ENCODE measurements at places on chromosomes 7 and 10.

DNA sequence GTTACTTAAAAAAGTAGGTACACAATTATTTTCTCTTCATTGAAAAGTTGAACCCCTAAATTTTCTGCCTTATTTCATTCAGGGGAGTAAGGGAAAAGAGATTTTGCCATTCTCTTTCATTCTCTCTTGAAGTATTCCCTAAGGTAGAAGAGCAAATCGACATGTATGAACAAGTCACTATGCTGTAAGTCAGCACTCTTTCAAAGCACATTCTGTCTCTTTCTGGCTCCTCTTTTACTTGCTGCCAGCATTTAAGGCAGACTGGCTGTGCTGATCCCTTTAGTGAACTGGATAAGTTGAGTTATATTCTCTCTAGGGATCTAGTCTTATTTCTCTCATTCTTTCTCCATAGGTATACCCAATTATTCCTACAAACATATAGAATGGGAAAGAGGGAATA, 222.3 kb upstream of the ZWINT start:
- DNase-seq = no peak

DNA sequence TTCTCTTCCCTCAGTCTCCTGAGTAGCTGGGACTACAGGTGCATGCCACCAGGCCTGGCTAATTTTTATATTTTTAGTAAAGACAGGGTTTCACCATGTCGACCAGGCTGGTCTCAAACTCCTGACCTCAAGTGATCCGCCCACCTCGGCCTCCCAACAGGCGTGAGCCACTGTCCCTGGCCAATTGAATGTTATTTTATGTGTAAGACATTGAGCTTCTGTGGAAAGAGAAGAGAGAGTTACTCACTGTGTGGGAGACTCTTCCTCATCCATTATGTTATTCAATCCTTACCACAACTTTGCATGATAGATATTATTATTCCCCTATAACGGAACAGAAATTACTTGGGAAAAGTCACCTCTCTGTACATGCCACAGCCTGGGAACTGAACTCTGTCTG, 32.6 kb upstream of the MXI1 start:
- no peak for DNase-seq

DNA sequence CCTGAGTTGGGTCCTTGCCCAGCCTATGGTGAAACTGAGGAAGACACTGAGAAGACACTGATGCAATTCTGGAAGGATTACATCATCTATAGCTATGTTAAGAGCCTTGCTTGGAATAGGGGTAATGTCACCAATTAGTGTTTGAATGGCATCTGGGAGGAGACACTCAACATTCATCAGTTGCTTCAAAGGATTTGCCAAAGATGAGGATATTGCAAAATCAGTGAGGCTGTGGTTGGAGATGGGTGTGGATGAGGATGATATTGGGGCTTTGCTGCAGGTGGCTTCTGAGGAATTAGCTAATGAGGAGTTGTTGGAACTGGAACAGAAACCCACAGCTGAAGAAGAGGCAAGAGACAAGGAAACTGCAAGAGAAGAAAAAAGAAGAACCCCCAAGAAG, 146.7 kb upstream of the SP4 start:
- DNase-seq = no peak

GRCh38 chr10:44364566-44364965, 20.3 kb downstream of the CXCL12 start:
- no peak for DNase-seq

DNA sequence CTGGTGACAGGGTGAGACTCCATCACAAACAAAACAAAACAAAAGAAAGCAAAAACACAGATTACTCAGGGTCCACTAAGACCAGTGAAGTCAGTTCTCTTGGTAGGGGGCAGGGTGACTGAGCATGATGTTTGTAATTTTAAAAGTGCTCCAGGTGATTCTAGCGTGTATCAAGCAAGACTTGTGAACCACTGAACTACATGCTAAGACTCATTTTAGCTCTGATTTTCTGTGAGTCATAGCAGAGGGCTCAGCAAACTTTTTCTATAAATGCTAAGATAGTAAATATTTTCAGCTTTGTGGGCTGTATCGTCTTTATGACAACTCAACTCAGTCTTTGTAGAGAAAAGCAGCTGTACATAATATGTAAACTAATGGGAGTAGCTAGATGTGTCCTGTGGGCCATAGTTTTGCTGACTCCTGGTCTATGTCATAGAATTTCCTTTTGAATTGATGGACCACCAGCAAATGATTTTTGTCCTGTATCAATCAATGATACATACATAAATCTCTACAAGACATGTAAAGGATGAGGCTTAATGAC, 141.3 kb downstream of the CFTR start:
- no peak for DNase-seq

- no peak for DNase-seq
These were observed 132.5 kb downstream of the RELN start for GRCh38 chr7:103856929-103857328.

Measured in dorsolateral prefrontal cortex (tissue), 122 donors.